Fibroblast of skin of back (primary cell): ENCODE measurements at places on chromosomes 11 and 22.

DNA sequence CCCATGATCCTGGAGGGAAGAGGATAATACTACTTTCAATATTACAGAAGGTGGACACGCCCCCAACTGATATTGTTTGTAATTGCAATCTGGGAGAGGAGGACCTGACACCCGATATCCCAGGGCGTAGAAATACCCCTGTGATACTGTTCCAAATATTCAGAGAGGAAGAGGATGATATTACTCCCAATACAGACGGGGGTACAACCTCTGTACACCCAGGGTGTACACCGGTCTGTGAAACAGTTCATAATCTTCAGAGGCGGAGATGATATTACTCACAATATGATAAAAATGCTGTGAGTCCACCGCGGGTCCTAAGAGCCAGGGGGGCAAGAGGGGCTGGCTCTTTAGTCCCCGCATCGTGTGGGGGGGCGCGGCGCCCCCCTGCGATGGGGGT, 57.2 kb upstream of the ALDH3B2 start:
- DNase-seq = no peak

DNA sequence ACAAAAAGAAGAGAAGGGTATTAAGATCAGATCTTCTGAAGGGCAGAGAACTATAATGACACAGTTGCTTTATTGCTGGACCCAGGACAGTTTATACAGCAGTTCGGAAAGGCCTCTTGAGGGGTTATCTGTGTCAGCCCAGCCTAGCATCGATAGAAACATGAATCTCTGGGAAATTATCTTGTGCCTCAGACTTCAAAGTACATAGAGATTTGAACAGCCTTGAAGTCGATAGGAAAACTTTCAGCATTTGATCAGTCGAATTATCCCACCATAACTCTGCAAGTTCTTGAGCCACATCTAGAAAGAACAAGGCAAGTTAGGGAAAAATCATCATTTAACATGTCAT, 2.5 kb upstream of the LMO2 start:
- no peak for DNase-seq

DNA sequence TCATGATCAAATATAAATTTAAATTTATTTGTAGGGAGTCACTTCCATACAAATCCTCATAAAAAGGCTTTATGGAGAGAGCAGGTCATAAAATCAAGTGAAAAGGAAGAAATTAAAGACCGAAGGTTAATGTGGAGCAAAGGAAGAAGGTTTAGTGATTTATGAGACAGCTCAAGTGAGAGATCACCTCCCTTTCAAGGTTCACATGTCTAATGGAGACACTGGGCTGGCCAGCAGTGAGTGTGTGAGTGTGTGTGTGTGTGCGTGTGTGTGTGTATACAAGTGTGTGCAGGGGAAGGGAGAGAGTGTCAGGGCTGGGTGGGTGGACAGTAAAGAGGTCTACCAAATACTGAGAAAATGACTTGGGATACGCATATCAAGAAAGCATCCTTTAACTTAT, 251.2 kb downstream of the FAT3 start:
- no peak for DNase-seq

DNA sequence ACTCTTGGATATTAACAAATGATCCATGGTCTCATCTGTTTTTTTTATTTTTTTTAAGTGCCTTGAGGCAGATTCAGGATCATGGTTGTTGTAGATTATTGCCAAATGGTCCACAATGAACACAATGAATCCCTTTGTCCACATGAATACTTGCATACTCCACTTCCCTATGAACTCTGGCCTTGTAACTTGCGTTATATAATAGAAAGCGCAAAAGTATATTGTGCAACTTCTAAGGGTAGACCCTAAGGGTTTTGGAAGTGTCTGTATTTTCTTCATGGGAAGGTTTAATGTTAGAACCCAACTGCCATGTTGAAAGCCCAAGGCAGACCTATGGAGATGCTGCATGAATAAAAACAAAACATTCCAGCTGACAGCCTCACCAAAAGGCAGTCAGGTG, 8.1 kb upstream of the OR5AL1 start:
- DNase-seq = no peak

DNA sequence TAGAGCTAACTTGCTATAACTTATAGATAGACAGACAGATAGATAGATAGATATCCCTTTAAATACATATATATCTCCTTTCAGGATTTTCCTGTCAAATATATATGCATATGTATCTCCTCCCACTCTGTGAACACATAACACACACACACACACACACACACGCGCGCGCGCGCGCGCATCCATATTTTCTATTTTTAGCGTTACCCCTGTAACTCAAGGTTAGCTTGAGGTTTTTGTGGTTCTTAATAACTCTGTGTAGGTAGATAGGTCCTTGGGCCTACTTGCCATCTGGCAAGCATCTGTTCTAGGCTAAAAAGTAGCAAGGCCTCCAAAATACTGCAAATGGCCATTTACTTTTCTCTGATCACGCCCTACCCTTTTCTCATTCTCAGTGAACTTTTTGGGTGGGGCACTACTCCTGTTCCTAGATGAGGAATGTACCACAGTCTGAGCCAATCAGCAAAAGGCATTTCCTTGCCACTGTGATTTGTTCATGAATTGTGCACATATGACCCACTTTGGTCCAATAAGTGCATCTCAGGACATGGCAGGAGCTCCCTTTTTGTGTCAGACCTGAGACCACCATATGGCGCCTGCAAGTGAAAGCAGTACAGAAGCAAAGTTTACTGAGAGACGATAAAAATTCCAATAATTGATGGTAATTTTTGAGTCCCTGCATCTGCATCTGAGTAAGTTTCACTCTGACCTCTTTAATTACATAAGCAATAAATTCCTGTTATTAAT, 740.5 kb upstream of the API5 start:
- no peak for DNase-seq

GRCh38 chr22:42509548-42509947, 10.0 kb downstream of the RRP7A start:
- DNase-seq = no peak

DNA sequence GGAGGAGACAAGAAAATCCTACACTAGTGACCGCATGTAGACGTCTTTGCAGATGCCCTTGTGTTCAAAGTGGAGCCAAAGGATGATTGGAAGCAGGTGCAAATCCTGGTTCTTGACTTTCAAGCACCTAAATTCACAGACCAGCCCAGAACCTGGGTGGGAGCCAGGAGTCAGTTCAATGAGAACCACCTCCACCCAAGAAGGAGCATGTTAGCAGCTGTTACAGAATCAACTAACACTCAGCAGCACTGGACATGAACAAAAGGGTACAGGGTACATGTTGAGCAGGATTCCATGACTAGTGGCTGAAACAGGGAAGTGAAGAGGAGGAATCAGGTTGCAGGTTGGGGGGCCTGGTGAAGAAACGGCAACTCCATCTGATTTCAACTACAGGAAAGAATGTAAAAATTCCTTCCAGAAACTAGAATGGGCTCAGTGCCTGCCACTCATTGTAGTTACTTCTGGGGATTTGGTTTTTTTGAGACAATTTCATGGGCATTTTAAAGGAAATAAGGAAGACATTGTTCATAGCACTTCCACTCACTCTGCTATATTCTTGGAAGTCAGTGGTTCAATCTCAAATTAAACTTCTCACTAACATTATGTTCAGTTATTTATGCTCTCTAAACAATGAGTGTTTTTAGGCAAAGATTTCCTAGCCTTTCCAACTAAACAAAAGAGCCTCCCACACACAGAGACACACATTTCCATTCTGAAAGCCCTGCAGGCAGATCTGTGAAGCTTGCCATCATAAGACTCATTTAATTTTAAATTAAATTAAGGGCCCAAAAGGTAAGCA, 173.3 kb downstream of the CADM1 start:
- DNase-seq = no peak

- no peak for DNase-seq
Measured at GRCh38 chr11:28048812-28049211, 59.1 kb downstream of the KIF18A start.

- DNase-seq = no peak
Measured at GRCh38 chr11:119192111-119192510, 6.8 kb downstream of the NHERF4 start.
